ENCODE measurements at places on chromosomes 16 and 17.

DNA sequence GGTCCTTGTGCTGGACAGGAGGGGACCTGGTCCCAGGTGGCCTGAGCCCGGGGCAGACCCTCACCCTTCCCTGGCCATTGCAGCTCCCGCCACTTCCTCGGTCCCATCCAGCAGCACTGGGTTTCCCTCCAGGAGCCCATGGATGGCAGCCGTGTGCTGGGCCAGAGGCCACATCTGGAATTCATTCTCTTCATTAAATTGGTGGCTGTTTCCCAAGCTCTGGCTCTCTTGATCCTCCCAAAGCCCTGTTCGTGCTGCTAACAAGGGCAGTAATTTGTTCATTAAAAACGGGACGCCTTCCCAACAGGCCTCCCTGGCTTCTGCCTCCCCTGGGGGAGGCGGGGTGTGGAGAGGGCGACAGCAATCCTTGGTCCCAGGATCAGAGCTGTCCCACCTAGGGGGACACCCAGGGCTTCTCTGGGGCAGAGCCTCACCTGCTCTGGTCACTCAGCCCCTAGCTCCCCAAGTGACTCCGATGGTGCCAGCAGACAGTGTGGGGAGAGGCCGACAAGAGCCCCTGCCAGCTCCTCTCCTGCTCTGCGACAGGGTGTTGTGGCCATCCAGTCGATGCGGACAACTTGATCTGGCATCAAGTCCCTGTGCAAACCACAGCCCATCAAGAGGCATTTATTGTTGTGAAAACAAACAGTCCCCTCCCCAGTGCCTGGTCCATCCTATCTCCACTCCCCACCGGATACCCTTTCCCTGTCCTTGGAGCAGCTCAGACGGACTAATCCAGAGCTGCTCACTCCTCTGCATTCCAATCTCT is 44.0 kb downstream of the SDK2 start:
- no peak for DNase-seq

DNA sequence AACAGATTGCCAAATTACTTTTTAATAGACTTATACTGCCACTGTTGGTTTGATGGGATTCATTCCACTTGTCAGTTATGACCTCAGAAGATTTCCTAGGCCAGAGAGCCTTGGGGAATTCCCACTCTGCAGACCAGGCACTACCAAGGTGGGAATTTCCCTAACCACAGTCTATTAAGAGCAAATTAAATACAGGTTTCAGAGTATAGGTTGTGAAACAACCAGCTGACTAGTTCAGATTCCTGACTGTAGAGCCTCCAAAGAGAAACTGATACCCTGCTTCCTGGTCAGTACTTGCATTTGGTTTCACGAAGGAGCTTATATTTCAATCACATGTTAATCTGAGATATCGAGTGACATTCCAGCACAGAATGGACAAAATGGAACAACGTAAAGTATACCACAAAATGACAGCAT is 186.5 kb downstream of the STX8 start:
- no peak for DNase-seq

- no peak for DNase-seq
Measured at GRCh38 chr17:58873926-58874325, 118.3 kb downstream of the PPM1E start.

GRCh38 chr17:57585341-57586195 is 159.5 kb downstream of the CCDC182 start:
- DNase-seq, result no peak

DNA sequence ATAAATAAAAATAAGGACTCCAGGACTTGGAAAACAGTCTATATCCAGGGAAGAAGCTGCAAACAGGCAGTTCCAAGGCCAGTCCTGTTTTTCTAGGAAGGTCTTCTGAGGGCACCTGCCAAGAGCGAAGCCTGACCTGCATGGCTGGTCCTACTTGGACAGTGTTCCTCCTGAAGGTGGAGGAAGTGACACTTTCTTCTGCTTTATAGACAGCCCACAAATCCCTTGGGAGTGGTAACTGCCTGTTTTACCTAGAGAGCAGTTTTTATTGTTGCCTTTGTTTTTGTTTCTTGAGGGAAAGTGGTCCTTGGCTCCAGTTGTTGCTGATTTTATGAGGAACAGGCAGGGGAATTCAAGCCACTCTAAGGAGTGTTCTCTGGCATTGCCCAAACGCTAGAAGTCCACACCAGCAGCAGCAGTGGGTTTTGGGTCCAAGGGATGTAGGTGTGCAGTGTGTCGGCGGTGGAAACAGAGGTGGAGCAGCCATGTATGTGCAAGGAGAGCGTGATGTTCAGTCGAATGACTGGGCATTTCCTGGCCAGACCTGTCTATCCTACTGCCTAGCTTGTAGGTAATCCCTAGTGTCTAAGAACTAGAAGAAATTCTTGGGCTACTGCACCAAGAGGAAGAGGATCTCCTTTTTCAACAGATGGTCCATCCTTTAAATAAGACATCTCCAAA is 35.3 kb downstream of the LDHD start:
- no peak for DNase-seq

DNA sequence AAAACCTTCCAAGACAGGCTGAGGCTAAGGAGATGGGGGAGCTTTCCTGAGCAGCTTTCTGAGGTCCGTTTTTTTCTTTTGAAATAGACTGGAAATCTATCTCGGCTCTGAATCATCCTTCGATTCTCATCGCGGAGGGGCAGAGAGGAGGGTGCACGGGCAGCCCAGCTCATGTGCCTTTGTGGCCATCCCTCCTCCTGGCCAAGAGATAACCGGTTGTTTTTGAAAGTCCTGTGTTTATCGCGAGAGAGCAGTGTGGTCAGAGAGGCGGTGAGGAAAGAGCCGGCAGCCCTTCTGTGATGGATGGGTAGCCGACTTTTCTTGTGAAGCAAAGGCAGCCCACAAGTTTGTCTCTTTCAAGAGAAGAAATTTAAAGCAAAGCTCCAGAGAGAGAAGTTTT is 191.6 kb downstream of the CCDC182 start:
- no peak for DNase-seq

DNA sequence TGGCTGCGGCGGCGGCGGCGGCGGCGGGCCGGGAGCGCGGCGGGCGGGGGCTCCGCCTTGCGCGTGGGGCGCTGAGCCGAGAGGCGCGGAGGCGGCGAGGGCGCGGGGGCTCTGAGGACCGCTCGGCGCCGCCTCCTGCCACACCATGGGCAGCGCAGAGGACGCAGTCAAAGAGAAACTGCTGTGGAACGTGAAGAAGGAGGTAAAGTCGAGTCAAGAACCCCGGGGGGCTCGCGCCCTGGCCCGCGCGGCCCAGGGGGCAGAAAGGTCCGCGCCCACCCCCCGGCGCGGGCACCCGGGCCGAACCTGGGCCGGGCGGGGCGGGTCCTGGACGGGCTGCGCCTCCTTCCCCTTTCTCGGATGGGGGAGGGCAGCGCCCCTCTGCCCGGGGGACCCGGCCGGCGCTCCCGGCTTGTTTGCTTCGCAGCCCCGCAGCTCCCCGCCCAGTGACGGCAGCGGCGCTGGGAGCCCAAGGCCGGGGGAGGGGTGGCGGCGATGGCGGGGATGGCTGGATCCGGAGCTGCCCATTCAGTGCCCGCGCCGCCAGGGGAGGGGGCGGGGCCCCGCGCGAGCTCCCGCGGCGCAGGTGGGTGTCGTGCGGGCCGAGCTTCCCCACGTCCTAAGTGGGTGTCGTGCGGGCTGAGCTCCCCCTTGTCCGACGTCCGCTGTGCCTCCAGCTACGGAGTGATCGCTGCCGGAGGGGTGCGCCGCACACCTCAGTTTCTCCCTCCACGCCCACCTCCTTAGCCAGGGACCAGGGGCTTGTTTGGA is 428 bp downstream of the SGSM2 start:
- DNase-seq, result peak; percentile 21

GRCh38 chr17:33389504-33390135 is 96.5 kb upstream of the ASIC2 start:
- DNase-seq, result no peak

DNA sequence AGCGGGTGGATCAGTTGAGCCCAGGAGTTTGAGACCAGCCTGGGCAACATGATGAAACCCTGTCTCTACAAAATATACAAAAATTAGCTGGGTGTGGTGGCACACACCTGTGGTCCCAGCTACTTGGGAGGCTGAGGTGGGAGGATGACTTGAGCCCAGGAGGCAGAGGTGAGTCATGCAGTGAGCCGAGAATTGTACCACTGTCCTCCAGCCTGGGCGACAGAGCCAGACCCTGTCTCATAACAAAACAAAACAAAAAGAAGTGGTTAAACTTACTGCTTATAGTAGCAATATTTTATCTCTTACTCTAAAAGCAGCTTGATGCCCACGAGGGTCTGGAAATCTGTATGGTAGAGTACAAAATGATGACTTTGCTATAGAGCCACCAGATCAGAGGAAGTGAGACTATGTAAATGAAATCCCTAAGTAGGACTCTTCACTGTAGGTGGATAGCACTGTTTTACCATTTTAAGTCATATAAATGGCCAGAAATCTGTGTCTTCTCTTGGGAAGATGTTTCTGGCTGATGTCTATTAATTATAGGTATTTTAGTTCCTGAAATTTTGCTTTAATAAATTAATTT is 60.4 kb upstream of the MRC2 start:
- peak; percentile 5 for DNase-seq

DNA sequence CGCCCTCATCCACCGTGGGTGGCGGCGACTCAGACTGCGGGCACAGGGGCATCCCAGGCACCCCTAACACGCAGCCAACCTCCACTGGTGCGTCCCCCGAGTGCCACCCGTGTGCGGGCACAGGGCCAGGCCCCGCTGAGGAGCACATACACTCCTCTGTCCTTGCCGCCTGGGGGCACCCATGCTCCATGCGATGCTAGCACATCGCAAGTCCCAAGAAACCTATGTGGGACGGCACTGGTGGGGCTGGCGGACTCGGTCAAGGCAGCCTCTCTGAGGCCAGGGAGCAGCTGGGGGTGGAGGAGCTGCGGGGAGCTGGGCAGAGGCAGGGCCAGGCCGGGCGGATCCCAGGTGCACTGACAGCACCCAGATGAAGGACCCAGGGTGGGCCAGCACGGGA is 4.0 kb downstream of the ZNF598 start:
- no peak for DNase-seq

GRCh38 chr16:23155445-23156049 is 6.3 kb upstream of the USP31 start:
- no peak for DNase-seq

DNA sequence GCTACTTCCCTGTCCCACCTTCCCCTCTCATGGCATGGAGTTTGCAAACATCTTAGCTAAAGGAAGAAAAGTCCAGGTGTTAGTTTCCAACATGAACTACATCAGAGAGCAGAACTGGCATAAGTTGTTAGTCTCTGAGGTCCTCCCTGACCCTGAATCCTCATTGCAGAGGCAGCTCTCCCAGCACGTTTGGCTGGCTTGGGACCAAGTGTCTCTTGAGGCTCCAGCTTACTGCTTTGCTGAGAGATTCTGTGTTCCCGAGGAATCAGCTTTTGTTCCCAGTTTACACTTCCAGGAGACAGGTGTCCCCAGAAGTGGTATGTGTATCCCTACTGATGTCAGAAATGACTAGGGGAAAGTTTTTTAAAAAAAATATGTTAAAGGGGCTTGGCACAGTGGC is 14.7 kb downstream of the DNAH9 start:
- no peak for DNase-seq

GRCh38 chr17:71942626-71943025 is 178.2 kb upstream of the SOX9 start:
- no peak for DNase-seq

- DNase-seq, result peak; percentile 42
Measured at GRCh38 chr16:17370223-17370707, 100.5 kb downstream of the XYLT1 start.

DNA sequence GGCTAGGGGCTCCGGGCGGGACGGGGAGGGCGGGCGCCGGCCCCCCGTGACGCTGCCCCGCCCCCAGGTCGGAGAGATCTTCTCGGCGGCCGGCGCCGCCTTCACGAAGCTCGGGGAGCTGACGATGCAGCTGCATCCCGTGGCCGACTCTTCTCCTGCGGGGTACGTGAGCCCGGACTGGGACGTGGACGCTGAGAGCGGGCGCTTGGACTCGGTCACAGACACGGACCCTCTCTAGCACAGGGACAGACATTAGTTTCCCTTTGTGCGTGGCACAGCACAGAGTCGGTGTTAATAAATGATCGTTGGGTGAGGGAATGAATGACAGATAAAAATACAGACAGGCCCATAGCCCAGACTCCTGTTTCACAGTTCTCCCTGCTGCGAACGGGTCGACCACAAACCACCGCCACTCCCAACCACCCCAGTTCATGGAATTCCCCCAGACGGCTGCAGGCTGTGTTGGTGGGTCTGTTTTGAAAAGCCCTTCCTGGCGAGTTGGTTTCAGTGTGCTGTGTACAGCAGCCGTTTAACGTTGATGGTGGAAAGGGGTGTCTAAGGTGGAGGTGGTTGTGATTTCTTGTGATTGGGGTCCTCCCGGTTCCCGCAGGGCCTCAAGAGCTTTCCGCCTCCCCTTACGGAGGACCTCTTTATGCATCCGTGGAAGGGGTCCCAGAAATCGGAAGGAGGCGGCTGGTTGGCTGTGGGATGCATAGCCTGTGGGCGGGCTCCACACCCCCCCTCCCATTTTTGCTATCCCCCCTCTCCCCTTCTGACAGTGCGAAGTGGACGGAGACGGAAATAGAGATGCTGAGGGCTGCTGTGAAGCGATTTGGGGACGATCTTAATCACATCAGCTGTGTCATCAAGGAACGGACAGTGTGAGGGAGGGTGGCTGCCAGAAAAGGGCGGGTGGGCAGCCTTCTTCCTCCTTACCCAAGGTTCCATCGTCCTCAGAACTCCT is 2.9 kb downstream of the RNASEK start:
- DNase-seq, result peak; percentile 80

DNA sequence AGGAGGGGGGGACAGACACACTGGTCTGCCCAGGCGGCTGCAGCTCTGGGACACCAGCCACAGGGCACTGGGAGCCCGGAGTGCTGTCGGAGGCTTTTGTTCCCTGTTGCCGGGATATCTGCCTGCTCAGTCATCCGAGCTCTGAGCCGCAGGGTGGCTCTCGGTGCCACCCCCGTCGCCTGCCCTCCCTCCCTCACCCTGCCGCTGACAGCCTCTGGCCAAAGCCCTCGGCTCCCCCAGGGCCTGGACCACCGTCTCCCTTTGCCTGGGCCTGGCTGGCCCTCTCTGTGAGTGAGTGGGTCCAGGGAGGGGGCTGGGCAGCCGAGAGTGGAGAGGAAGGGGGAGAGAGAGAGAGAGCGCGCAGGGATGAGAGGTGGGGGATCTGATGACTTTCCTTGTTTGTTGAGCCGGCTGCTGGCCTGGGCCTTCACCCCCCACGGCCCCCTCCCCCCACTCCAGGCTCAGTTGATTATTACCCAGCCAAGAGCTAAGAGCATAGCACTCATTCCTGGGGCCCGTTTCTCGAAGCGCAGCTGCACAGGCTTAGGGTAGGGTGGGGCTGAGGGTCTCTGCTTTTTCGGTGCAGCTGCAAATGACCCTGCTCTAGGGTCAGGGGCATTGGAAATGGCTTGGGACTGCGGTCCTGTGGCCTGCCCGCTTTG is 2.7 kb downstream of the FOXJ1 start:
- DNase-seq, result no peak

DNA sequence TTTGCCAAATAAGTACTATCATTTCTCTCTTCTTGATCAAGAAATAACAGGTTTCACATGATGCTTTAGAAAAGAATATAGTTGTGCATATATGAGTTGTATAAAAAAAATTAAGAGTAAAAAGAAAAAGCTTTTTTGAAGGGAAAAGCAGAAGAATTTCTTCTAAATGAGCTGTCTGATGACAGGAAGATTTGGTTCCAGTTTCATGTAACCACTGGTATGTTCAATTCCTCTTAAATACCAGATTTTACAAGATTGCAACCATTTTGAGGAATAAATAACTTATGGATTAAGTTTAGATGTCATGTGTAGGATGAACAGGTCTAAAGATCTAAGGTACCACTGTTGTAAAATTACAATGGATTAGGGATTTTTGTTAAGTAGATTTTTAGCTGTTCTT is 45.0 kb downstream of the VMP1 start:
- DNase-seq, result no peak

- DNase-seq, result no peak
Measured at GRCh38 chr17:12959441-12959840, 58.4 kb downstream of the ELAC2 start.

- DNase-seq, result no peak
Measured at GRCh38 chr17:78248051-78248914, 16.9 kb downstream of the TMEM235 start.
